Cerebellar nuclear complex (tissue), 1 donor: ENCODE measurements at places on chromosomes 12 and 14.

GRCh38 chr14:90045616-90046015, 16.2 kb upstream of the KCNK13 start:
- no peak for DNase-seq

DNA sequence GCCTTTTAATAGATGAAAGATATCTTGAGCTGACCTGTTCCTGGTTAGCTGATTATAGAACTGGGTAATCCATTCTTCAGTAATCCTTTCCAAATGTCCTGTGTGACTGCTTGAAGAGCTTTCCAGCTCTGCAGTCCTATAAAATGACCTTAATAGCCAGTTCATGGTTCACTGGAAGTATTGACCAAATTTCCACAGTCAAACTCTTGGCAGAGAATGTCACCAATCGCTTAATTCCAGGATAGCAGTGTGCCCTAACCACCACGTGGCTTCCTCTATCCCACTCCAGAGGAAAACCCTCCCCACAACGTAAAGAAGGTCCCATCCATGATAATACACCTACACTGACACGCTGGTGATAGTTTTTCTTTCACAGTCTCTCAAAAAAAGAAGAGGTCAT, 17.4 kb downstream of the PRKAB1 start:
- DNase-seq, result no peak

GRCh38 chr12:76417116-76417515, 68.9 kb upstream of the BBS10 start:
- no peak for DNase-seq

DNA sequence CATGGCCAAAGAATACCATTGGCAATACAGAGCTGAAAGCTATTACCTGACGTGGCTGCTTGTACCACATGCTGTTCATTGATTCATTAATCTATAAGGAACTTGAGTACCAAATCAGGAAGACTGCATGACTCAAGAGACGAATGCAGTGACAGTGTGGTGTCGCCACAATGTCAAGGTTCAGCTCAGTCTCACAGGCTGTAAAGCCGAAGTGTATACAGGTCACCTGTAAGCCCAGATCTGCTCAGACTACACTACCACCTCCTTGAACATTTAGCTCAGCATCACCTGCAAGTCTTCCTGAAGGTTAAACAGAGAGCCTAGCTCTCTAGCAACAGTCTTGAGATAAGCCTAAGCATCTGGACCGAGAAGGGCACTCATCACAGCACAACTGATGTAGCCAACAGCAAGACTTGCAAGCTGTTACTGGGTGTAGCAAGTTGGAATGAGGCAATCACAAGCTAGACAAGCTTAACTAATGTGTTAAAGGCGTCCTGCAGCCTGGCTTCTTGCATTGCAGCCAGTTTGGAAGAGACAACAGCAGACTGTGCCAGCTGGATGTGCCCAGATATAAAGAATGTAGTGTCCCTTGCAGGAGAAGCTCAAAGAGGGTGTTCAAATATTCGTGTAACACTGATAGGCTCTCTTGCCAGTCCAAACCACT, 21.0 kb downstream of the TMTC1 start:
- no peak for DNase-seq

- no peak for DNase-seq
Measured at GRCh38 chr14:22097072-22097471, 423.5 kb upstream of the OR4E1 start.

DNA sequence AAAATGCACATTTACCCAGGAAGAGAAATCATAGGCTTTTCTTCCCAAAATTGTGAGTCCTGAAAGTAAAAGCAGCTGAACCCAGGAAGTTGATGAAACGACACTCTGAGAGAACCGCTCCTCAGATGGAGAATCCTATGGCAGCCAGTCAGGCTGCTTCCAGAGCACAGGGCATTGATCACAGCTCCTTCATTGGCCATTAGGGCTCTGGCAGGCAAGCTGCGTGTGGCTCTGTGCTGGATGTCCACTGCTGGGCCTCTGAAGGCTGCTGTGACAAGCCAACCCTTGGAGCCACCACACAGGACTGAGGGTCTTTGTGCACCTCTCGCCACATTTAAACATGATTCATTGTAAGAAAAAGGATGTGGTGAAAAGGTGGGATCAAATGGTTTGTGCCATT, 89.4 kb downstream of the EXOC5 start:
- DNase-seq, result no peak

GRCh38 chr14:71319666-71320065, 412.4 kb downstream of the PCNX1 start:
- no peak for DNase-seq

- no peak for DNase-seq
Measured at GRCh38 chr12:68175557-68176061, 16.1 kb upstream of the IFNG start.

DNA sequence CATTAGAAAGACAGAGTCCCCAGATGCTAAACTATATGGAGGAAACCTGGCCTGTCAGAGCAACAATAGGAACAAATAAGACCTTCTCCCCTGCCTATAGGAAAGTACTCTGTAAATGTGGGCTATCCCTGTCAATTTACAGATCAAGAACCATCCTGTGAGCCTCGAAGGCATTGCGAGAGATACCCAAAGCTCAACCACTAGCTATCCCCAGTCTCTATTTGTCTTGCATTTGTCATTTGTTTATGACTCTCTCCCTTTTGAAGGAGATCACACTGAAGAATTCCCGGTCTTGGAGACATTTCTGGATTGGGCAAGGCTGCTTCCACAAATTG, 42.7 kb upstream of the DHRS4 start:
- DNase-seq, result no peak

DNA sequence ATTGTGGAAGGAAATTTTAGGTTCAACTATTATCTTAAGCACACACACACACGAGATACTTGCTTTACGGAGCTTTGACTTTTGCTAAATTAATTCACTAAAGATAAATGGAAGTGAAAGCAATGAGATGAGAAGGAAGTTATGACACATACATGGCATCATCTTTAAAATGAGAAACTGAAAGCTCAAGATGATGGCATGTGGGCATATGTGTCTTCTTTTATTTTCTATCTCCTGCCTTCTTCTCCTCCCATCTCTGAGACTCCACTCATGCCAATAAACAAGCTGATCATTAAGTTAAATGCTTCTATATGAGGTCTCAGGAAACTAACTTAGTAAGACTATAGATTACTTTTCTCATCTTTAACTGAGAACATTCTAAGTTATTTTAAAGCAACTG, 216.7 kb downstream of the MED13L start:
- DNase-seq, result no peak

- no peak for DNase-seq
Measured at GRCh38 chr14:95361373-95362137, 41.8 kb upstream of the CLMN start.
